ENCODE measurements at places on chromosomes 7 and 10. TPM values are rescaled to one million over a fixed set of nuclear protein-coding genes. Genes with fewer than 3 reads are reported as not detected.

Gene PRDX3
- 142 TPM for polyA plus RNA-seq

Gene SPDYE9
- polyA plus RNA-seq: not detected

Gene TAC1
- not detected for polyA plus RNA-seq

Gene ZMYND11
- 11.1 TPM for polyA plus RNA-seq

Gene SPDYE6
- polyA plus RNA-seq: not detected

Gene FANK1
- polyA plus RNA-seq: 3.3 TPM

Gene CCDC172
- polyA plus RNA-seq: not detected

Gene GRB10
- polyA plus RNA-seq: 10.7 TPM

Gene ZNF853
- polyA plus RNA-seq: 0.06 TPM

Gene NRAP
- not detected for polyA plus RNA-seq

Gene HOXA7
- 15.6 TPM for polyA plus RNA-seq

Gene ZNHIT1
- polyA plus RNA-seq: 121 TPM

Gene LIPF
- polyA plus RNA-seq: not detected

Gene EBLN1
- polyA plus RNA-seq: not detected

Gene TYW1B
- polyA plus RNA-seq: 0.50 TPM

Gene GFRA1
- not detected for polyA plus RNA-seq

Gene HIF1AN
- 10.5 TPM for polyA plus RNA-seq

Gene TRIM4
- polyA plus RNA-seq: 8.4 TPM

Gene HPSE2
- polyA plus RNA-seq: not detected

Gene DRGX
- not detected for polyA plus RNA-seq

Gene SFTPD
- polyA plus RNA-seq: 0.06 TPM

Gene OR2A2
- not detected for polyA plus RNA-seq

Gene SEMA3E
- polyA plus RNA-seq: 0.03 TPM

Gene PRTFDC1
- polyA plus RNA-seq: 6.4 TPM

Gene POR
- 44.0 TPM for polyA plus RNA-seq

Gene PIP
- not detected for polyA plus RNA-seq

Gene GATA3
- 8.9 TPM for polyA plus RNA-seq

Gene FBXW4
- polyA plus RNA-seq: 14.6 TPM

Gene SNX10
- polyA plus RNA-seq: 4.1 TPM

Gene STAMBPL1
- 4.6 TPM for polyA plus RNA-seq

Gene NPFFR1
- polyA plus RNA-seq: not detected

Gene MOGAT3
- not detected for polyA plus RNA-seq

Measured in foreskin keratinocyte (primary cell).